ENCODE measurements at places on chromosomes 11 and 22. TPM values are rescaled to one million over a fixed set of nuclear protein-coding genes. Genes with fewer than 3 reads are reported as not detected.

Gene KCNE3
- total RNA-seq, result not detected

Gene SYT13
- 1.7 TPM for total RNA-seq

Gene IGSF9B
- 1.4 TPM for total RNA-seq

Gene OR5A1
- total RNA-seq, result not detected

Gene TRPC6
- total RNA-seq, result not detected

Gene DNAJB13
- 0.40 TPM for total RNA-seq

Gene OR51F2
- total RNA-seq, result not detected
